ENCODE measurements at places on chromosomes 2 and 18.

GRCh38 chr2:181152701-181153100 lies 172.3 kb downstream of the UBE2E3 start:
- no peak for DNase-seq

- no peak for DNase-seq
These were observed 67.3 kb downstream of the TMEFF2 start for GRCh38 chr2:192127434-192127833.

- no peak for DNase-seq
These were observed 57.5 kb downstream of the DTNA start for GRCh38 chr18:34767601-34768027.

GRCh38 chr2:229713371-229714079 lies 830 bp downstream of the DNER start:
- DNase-seq, result peak; percentile 61

DNA sequence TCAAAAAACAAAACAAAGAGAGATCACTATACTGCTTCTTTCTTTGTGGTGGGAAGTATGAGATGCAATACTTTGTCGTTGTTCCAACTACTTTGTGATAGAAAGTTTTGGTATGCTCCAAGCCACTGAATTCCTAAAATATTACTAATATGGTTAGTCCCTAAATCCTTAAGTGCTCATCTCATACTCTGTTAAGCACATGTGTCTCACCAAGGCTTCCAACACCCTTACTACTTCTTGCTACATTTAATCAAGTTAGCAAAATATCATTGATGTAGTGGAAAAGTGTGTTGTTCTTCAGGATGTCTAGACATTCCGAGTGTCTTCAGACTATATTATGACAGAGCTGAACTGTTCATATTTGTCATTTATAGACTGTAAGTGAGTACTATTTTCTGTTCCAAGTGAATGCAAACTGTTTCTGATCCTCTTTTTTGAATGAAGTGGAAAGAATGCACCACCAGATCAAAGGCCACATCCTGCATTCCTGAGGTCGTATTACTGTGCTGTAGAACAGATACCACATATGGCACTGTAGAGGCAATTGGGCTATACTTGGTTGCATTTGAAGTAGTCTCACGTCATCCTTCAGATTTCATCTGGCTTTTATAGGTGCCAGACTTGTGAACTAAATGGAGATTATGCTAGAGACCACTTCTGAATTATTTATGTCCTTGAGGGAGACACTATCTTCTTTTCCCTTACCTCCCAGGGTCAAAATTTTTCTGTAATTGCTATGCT lies 298.4 kb upstream of the ZNF521 start:
- no peak for DNase-seq

- no peak for DNase-seq
These were observed 105.4 kb upstream of the TLK1 start for GRCh38 chr2:171266102-171266501.

DNA sequence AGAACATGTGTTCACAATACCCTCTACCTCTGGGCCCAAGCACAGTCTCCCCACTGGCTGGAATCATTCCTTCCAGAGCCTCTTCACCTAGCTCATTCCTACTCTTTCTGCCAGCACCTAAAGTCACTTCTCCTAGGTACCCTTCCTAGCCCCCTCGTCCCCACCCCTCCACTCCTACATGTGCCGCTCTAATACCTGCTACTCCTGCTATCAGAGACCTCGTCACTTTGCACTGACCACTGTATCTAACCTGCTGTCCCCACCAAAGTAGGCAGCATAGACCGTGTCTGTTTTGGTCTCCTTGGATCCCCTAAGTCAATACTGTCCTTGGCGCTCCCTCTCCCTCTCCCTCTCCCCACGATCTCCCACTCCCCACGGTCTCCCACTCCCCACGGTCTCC lies 53.2 kb upstream of the PKDCC start:
- DNase-seq, result no peak

DNA sequence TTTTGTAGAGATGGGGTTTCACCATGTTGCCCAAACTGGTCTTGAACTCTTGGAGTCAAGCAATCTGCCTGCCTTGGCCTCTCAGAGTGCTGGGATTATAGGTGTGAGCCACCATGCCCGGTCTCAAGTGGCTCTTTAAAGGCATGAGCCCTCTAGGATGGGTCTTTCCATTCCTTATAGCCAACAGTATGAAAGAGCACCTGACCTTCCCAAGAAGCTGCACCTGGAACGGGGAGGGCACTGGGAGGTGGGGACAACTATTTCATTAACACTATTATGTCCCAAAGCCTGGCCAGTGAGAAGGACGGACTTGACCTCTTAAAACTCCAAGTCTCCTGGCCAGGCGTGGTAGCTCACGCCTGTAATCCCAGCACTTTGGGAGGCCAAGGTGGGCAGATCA lies 149.7 kb downstream of the ZFP36L2 start:
- no peak for DNase-seq

DNA sequence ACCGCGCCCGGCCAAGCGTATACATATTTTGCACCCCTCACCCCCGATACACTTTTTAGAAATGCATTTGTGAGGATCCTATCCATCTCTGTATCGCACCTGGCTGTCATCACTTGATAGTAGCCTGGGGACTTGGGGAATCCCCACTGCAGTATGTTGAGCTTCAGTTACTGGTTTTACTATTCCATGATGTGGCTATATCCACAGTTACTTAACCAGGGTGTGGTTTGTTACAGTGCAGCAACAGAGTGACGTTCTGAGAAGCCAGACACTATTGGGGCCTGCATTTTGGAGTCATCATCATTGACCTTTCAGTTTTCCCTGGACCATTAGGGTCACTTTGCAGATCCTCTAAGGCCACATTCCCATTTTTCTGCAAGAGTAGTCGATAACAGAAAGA lies 212.7 kb downstream of the AGAP1 start:
- DNase-seq, result no peak

GRCh38 chr18:55457028-55457427 lies 131.0 kb downstream of the TCF4 start:
- no peak for DNase-seq

- peak; percentile 97 for DNase-seq
These were observed at the start of gene ACSL3 for GRCh38 chr2:222860740-222861410. Gene ACSL3, plus strand, starts transcription at chr2:222861036. Its CDS starts 47,737 bp downstream, at chr2:222908773.

- DNase-seq, result no peak
These were observed 11.8 kb downstream of the DAPL1 start for GRCh38 chr2:158806941-158807340.

DNA sequence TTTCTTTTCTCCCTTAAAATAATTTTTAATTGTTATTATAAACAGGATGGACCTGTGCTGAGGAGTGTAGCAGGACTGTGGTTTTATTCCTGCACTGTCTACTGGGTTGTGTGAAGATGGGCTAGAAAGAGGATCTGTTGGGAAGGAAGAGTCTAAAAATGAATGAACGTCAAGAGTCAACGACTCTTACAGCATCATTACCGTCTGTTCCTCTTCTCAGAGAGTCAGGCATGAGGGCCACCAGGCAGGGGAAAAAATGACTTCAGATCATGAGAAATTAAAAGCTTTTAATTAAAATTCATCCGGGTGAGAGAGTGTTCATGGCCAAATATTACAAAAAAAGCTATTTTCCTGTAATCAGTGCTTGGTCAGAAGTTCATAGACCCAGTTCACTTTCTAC lies 32.6 kb downstream of the SRSF7 start:
- no peak for DNase-seq

GRCh38 chr2:17821535-17822444 lies 5.5 kb downstream of the MSGN1 start:
- DNase-seq, result no peak

DNA sequence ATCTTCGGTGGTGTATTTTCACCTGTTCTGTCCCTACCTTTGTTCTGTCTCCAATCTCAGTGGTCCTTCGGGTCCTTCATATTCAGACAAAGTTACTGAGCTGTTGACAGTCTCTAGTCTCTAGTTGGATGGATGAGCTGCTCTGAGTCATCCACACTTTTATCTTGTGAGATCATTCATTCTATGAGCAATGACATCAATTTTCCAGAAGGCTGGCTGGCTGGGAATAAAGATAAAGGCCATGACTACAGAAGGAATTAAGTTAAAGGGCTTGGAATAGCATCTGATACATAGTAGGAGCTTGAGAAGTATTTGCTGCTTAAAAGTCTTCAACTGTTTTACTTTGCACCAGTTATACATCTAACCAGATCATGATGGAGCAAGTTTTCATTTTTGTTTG lies 43.1 kb upstream of the SLC39A10 start:
- no peak for DNase-seq

GRCh38 chr2:13917958-13918357 lies 714.6 kb upstream of the LRATD1 start:
- DNase-seq, result no peak

GRCh38 chr18:50696929-50697328 lies 122.9 kb downstream of the MRO start:
- no peak for DNase-seq

GRCh38 chr2:84906900-84907714 lies 1.7 kb downstream of the TMSB10 start:
- peak; percentile 56 for DNase-seq

GRCh38 chr2:166468124-166469024 lies 25.7 kb downstream of the SCN7A start:
- no peak for DNase-seq

DNA sequence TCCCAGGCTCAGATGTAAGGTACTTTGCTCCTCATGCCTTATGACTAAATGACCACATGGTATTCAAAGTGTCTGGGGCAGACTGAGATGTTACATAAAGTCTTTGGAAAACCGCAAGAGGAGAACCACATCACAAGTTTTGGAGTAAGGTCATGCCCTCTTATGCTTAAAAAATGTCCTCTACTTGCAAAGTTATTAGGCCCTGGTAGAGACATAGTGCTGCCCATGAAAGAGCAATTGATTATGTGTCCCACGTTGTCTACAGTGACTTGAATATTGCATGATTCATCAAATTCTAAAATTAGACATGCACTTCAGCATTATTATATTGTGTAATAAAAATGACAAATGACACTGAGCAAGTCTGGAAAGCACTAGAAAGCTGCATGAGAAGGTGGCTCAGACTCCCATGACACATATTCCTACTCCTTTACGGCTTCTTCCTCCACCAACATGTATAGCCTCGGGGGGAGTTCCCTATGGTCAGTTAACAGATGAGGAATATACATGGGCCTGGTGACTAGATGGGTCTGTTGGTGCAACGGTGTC lies 602.6 kb upstream of the VRK2 start:
- DNase-seq, result no peak

DNA sequence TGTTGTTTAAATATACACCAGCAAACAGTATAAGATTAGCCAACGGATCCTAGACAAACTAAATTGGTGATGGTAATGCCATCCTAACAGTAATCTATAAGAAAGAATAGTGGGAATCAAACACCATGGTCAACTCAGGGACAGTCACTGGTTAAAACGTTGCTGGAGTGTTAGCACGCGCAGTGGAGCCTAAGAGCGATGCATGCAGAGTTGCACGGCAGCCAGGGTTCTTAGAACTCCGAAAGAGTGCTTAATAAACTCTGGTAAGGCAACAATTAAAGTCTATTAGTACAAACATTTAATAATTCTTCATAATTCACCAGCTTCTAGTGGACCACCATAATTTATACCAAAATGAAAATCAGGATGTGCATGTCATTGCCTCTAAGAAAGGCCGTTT lies 22.2 kb downstream of the LANCL1 start:
- no peak for DNase-seq

DNA sequence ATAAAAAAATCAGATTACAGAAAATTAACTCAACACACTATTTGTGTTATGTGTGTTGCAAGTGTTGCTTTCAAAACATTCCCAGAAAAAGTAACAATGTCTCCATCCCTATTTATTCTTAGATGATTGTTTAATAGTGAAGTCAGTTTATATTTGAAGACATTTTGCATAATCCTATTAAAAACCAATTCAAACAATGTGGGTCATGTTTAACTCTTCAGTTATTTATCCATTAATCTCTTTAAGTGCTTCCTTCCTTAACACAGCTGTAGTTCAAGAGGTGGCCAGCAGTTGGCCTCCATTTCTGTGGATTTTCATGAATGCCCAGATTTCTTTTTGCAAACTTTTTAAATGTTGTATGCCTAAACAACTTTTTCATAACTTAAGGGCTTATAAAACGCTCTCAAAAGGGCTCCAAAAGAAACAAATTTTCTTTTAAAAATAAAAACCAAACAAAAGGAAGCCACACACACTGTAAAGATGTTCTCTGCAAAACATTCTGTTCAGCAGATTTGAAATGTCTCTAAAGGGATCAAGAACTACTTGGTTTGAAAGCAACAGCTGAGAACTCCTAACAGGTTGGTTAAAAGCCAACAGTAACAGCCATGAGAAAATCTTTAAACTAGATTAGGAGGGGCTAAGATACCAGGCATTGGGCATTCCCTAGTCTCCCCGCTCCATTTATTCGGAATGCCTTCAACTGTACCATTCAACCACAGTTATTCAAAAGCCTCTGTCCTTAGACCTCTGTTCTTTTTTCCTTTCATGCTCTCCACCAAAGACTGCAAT lies 71.5 kb downstream of the THADA start:
- no peak for DNase-seq

DNA sequence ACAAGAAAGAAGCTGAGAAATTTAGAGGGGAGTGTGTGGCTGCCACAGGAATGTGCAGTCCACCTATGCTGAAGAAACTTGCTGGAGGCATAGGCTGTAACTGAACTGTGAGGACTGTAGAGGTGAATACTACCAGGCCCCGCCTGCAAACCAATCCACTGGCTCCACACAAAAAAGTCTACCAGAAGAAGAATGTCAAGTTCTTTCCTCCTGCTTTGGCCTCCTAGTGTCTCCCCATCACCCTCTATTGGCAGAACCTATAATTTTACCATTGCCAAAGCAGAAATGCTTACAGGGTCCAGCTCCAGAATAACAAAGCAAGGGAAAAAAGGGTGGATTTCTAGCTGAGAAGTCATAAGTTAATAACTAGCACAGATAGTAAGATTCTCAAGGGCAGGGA lies 5.9 kb upstream of the ATP5MC3 start:
- DNase-seq, result no peak

DNA sequence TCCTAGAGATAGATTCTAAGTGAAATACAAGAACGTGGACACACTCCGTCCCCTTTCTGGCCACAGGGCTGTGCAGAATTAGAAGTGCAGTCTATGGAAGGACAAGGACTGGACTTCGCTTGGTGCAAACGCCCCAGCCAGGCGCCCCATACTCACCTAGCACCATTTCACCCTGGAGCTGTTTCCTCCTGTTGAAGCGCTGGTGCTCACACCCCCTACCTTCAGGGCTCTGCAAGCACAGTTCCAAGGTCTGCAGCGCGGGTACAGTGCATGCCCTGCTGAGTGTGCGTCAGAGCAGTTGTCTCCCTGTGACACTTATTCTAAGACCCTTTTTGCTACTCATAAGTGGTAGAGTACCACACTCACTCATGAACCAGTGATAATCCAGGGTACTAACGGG lies 3.0 kb downstream of the HPCAL1 start:
- no peak for DNase-seq

DNA sequence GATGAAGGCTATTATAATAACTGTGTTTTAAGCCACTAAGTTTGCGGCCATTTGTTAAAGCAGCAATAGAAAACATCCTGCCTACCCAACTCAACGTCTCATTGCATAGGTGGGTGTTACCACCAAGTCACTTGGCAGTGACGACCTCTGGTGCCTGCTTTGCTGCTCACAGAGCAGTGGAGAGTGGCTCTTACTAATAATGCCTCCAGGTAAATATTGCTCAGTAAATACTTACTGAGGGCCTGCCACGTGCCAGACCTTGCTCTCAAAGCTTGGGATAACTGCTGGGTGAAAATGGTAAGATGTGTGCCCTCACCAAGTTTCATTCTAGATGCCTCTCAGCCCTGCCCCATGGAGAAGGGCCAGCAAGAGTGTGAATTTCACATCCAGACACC lies 27.7 kb downstream of the ITGA6 start:
- DNase-seq, result no peak
